ENCODE measurements at places on chromosomes 16 and 17.

DNA sequence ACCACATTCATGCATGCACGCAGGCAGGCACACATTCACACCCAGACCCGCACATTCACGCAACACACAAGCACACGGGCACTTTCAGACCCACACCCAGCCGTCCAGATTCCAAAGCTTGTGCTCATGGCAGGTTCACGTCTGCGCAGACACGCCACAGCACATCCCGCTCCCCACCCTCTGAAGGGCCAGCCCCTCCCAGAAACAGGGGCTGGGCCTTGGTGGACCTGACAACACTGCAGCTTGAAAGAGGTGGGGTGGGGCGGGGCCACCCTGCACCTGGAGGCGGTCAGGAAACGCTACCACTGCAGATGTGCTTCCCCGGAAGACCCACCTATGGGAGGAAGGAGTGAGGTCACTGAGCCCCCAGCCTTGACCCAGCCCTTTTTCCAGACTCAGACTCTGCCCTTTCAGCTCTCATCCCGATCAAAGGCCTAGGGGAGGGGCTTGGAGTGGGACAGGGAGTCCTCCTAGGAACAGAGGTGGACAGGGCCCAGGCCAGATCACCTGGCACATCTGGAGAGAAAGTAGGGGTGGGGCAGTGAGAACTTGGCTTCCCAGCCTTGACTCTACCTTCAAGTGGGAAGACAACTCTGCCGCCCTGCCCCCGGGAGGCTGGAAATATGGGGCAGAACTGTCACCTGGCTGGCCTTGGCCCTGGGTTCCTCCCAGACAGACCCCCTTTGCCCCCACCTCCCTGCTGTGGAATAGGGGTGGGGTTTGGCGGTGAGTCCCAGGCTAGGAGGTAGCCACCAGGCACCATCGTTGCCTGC is 11.0 kb downstream of the P3H4 start:
- no peak for DNase-seq

- DNase-seq, result no peak
Observed at GRCh38 chr16:53812914-53813313, 109.0 kb downstream of the FTO start.

DNA sequence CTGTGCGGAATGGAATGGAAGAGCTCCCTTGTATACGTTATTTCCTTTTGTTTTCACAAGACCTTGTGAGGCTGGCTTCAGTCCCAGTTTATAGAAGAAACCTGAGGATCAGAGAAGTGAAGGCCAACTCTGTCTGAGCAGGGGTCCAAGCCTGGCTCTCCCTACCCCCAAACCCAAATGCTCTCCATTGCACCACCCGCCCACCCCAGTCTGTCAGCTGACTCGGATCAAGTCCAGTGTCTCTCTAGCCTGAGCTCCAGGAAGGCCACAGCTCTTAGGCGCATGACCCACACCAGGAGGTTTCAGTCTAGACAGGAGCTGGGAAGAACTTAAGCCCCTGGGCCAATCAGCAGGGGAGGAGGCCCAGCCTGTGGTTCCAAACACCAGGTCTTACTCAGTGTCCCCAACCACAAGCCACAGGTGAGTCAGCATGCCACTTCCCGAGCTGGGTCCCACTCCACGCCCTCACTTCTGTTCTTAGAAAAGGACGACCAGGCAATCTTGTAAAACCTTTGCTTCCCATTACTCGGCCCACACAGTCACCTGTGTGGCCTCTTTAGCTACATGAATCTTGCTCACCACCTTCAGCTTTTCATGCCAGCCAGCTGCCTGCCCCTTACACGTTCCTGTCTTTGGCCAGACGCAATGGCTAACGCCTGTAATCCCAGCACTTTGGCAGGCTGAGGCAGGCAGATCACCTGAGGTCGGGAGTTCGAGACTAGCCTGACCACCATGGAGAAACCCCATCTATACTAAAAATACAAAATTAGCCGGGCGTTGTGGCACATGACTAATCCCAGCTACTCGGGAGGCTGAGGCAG is 27.8 kb downstream of the TK2 start:
- DNase-seq, result peak; percentile 62

- no peak for DNase-seq
Observed at GRCh38 chr17:2647957-2648356, 54.5 kb downstream of the PAFAH1B1 start.

- DNase-seq, result no peak
Observed at GRCh38 chr16:87264634-87265033, 52.6 kb downstream of the C16orf95 start.

DNA sequence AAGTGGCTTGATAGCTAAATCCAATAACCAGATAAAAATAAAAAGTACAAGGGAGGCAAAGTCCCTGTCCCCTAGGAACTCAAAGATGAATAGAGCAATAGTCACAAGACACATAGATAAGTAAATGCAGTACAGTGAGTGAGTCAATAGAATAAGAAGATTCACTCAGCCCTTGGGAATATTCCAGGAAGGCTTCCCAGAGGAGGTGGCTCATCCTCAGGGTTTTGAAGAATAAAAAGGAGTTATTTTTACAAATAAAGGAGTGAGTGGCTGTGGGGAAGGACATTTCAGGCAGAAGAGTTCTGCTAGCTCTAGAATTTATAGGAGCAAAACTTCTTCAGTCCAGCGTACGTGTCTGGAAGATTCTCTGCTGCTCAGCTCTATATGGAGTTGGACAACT is 177.4 kb upstream of the SDK2 start:
- no peak for DNase-seq

- peak; percentile 90 for DNase-seq
Observed at GRCh38 chr17:44210342-44211192, 8.9 kb downstream of the UBTF start.

DNA sequence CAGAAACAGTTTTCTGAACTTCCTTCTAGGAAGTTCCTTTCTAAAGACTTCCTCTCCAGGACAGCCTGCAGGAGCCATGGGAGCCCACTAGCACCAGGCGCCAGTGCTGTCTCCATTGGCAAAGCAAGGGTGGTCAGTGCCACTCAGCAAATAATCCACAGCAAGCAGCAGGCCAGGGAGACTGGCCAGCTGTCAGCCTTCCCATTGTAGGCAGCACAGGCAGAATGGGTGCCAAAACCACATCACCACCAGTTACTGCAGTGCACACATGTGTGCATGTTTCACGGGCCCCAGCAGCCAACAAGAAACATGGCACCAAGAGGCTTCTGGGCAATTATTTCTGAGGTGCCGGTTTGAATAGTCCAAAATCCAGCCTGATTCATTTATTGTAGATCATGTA is 26.7 kb downstream of the DNASE1 start:
- DNase-seq, result no peak

GRCh38 chr16:7086822-7087616 is 245.6 kb upstream of the RBFOX1 start:
- no peak for DNase-seq

DNA sequence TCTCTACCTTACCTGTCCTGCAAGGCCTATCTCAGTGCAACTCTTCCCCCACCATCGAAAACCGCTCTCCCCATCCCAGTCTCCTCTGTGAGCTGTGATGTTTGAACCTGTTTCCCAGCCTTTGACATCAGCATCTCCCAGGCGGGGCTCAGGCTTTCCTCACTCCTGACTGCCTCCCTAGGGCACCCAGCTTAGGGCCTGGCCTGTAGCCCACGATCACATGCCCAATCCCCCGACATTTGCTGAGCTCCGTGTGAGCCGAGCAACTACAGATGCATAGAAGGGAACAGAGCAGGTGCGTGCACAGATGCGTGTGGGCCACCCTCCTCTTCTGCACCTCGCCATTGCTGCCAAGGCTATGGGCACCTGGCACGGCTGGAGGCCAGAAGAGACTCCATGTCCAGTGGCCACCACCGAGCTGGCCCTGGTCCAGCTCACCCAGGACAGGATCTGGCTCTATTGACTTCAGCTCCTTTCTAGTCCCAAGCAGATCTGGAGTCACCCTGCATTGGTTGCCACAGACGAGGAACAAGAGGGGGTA is 35.5 kb upstream of the CMIP start:
- DNase-seq, result no peak

GRCh38 chr16:83737729-83738354 is 69.9 kb upstream of the HSBP1 start:
- no peak for DNase-seq

DNA sequence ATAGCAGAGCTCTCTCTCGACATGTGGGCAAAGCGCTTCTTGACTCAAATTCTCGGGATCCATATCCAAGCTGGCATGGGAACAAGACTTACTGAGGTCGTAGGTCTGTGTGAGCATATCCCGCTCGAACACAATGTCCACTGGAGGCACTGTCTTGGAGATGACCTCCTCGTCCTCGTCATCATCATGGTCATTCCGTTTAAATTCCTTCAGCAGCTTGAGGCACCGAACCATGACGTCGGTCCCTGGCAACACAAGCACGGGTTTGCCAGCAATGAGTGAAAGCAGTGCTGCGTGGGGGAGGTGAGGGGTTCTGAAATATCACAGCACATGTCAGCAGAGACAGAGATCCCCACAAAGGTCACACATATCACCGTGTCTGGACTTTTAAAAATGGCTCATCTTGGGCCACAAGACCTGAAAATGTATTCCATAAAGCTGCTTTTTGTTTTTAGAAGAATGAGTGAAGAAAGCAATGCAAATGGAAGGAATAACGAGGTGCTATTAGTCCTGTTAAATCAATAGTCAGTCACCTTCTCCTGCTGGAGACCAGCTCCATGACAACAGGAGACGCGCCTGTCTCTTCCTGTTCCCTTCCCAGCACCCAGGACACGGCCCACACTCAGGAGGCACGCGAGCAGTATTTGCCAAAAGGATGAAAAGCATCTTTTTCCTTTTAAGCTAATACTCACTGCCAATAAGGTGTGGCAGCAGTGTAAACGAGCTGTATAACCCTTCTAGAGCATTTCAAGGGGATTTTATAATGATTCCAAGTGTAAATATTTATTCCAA is 37.9 kb downstream of the GTF3C1 start:
- no peak for DNase-seq

DNA sequence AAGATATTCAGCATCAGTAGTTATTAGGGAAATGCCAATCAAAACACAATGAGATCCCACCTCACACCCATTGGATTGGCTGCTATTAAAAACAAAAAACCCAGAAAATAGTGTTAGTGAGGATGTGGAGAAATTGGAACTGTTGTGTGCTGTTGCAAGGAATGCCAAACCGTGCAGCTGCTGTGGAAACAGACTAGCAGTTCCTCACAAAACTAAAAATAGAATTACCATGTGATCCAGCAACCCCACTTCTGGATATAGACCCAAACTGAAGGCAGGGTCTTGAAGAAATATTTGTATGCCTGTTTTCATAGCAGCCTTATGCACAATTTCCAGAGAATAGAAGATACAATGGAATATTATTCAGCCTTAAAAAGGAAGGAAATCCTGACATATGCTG is 46.0 kb downstream of the FOXK2 start:
- DNase-seq, result no peak

DNA sequence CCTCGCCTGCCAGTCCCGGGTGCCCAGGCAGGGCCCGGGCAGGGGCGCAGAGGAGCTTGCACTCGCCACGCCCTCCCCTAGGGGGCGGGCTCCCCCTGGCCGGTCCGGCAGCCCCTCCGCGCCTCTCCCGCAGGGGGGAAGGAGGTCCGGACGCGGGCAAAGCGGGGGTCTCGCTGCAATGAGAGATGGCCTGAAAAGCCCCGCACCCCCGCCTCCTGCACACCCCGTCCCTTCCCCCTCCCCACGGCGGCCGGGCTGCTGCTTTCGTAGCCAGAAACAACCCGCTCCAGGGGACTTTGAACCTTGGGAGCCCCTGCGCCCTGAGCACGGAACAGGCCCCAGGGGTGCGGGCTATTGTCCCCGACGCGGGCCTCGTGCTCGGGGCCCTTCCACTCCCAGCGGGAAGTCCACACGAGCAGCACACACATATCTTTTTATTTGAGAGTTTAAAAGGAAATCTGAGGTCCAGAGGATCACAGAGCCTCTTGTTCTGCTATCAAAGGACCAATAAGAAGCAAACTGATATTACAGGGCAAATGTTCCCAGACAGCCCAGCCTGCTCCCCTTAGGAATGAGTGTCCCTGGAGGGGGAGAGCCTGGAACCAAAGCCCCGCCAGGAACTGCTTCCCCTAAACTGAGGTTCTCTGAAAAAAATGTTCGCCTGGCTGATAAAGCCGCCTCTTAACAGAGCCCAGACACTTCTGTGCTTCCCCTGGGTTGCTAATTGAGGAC is 5.8 kb upstream of the CBX4 start:
- DNase-seq, result peak; percentile 56

DNA sequence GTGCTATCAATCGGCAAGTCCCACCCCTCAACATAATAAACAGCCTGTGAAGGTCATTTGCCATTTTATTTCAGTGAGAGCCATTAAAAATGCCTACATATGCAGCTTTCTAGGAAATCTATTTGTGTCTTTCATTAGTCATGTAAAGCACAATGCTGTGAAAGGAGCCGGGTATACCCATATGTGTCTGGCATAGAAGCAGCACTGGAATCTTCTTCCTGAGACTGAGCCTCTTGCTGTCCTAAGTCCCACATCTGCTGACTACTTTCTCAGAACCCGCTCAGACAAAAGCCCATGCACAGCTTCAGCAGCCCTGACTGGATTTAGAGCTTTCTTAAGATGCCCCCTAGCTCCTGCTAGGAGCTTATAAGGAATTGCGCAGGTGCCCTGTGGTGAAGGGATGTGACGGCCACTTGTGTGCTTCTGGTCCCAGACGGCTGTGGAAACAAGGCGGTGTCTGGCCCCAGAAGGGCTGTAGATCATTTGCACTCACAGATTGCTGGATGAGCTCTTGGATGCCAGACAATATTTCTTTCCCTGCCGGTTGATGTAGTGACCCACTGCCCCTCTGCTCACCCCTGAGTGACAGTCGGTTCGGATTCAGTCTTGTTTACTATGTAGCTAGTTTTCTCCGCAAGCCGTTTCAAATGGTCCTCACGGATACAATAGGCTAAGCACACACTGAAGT is 172.2 kb downstream of the ANKFN1 start:
- no peak for DNase-seq

DNA sequence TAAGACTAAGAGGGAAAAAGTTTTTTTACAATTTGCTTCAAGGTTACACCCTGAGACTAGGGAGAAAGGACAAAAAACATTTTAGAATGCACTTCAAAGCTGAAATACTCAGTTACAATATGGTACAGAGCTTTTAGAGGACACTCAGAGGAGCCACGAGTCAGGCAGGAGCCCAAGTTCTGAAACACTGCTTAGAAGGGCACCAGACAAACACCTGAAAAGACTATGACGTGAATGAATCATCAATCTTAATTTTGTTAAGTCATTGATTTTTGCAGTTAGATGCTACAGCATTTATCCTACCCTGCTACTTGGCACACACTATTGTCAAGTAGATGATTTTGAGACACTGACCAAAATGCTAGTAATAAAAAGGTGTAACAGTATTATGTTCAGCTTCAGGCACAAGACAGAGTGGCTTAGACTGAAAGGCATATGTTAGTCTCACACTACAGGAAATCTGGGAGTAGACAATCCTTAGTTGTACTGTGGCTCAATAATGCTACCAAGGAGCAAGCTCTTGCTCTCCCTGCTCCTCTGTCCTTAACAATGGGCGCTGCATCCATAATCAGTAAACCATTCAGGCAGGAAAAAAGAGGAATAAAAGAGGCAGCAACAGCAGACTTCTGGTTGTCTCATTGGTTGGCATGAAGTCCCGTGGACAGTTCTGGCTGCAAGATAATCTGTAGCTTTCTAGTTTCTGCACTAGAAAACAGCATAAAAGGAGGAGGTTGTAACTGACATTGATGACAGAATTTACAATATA is 151.8 kb downstream of the ABCA8 start:
- no peak for DNase-seq

GRCh38 chr16:70608521-70608920 is 37.8 kb upstream of the IL34 start:
- DNase-seq, result no peak

Data from effector memory CD8-positive, alpha-beta T cell (primary cell).